ENCODE measurements at places on chromosomes 12 and 14.

- no peak for DNase-seq
Measured at GRCh38 chr12:97293541-97293940, 169.1 kb upstream of the RMST start.

GRCh38 chr12:104121001-104121400 is 17.0 kb downstream of the NFYB start:
- DNase-seq: no peak

- DNase-seq: no peak
Measured at GRCh38 chr12:11500861-11501230, 105.5 kb upstream of the PRB2 start.

GRCh38 chr12:130127532-130127911 is 34.7 kb upstream of the FZD10 start:
- DNase-seq: no peak

GRCh38 chr14:53531156-53531555 is 378.0 kb upstream of the DDHD1 start:
- no peak for DNase-seq

DNA sequence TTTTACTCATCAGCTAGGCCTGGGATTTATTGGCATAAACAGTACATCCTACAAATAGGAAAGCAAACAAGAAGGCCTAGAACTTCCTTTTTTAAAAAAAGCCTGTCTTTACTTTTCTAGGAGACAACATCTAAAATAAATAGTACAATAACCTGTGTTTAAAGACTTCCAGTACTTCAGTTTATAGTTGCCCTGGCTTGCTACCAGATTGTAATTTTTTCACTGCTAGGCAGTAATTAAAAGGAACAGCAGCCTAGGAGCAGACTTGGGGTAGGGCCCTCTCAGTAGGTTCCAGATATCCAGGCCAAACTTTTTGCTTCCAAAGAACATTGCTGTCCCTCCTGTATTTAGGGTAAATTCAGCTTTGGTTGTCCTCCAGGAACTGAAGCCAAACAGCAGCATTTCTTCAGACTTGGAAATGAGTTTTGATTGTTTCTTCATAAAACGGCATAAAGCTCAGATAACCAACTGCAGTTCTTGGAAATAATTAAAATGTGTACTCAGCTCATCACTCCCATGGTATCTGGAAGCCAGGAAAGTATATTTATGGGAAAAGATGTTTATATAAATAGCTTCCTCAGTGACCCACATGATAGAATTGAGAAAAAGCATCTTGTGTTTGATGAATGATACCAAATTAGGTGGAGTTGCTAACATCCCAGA is 61.7 kb downstream of the PPP1R36 start:
- no peak for DNase-seq

GRCh38 chr12:105221583-105222283 is 14.2 kb downstream of the APPL2 start:
- DNase-seq: no peak

DNA sequence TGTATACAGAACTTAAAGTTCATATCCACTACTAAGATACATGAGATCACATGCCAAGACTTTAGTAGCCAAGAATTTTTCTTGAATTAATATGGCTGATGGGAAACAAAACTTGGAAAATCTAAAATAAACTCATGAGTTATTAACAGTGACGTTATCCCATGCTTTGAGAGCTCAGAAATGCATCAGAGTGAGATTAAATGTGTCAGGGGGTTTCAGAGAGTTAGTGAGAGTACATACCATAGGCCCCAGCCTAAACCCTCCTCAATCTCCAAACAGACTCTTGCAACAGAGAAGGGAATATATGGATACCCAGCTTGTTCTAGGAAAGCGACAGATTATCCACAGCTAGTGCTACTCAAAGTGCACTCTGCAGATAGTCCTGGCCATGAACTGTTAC is 19.3 kb downstream of the SLC35F4 start:
- no peak for DNase-seq

DNA sequence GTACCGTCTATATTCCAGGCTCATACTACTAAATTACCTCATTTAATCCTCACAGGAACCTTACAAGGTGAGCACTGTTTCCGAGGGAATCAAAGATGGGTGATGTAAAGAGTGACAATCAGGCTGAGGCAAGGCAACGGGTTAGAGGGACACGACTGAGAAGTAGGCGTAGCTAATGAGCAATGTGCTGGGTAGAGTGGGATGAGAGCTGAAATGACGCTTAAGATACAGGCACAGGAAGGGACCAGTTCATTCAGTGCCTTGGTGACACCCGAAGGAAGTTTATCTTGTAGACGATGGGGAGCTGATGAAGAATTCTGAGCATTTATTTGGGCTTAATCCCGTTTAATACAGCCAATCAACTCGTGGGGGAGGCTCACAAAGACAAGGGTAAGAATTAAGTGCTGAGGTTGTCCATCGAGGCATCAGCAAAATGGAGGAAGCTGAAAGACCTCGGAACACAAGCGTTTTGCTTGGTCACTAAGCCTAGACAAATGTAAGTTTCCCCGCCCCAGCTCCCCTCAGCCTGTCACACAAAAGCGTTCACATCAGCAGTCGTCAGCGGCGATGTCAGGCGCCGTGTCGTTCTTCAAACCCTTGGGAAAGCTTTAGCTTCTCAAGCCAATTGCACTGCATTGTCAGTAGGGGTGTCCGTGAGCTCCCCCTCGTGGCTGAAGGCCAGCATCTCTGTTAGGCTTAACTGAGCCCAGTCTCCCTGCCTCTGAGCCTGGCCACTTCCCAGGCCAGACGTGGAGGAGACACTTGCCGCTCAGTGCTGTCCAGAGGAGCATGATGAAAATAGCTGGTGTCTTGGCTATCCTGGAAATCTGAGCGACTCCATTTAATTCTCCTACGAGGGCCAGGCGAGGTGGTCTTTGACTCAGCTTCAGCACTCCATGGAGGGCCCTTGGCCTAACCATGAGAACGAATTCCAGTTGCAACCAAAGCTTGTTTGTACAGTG is 288.5 kb upstream of the G2E3 start:
- peak; percentile 49 for DNase-seq

GRCh38 chr12:108853981-108854446 is 3.4 kb downstream of the SSH1 start:
- DNase-seq: no peak

- DNase-seq: no peak
Measured at GRCh38 chr12:5505116-5505515, 73.2 kb downstream of the NTF3 start.

GRCh38 chr14:94163796-94164195 is 10.3 kb upstream of the PPP4R4 start:
- no peak for DNase-seq

DNA sequence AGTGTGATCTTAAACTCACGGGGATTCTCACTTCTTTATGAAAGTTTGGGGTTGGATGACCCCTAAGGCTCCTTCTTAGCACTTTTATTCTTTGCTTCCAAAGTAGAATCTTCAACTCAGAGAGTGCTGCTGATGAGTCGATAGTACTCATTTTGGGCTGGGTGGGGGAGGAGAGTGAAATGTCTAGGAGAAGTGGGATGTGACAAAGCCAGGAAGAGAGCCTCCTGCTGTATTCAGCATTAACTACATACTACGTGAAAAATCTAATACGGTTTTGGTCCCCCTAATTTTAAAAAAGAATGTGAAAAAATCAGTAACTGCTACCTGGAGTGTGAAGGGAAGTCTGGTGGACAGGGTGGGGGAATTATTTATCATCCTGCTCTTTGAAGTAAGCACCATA is 148.3 kb downstream of the SAMD4A start:
- DNase-seq: no peak

DNA sequence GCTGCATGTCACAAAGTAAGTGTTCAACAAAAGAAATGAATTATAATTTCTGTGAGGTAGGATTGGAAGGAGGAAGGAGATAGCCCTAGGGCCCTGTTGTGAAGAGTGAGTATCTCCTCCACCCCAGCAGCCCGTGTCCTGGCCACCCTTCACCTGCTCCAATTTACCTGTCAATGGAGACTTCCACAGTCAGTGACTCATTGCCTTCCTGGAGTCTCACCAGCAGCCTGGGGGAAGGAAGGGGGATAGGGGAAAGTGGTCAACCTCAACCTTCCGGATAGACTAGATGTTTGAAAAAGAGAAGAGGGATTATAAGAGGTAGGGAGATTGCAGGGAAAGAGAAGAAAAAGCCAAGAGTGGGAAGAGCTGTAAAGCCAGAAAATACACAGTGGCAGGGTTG is 9.2 kb downstream of the STAT2 start:
- DNase-seq: no peak

GRCh38 chr14:102588821-102589220 is 3.6 kb upstream of the RCOR1 start:
- DNase-seq: no peak

- DNase-seq: no peak
Measured at GRCh38 chr12:27998170-27998569, 25.6 kb upstream of the PTHLH start.

DNA sequence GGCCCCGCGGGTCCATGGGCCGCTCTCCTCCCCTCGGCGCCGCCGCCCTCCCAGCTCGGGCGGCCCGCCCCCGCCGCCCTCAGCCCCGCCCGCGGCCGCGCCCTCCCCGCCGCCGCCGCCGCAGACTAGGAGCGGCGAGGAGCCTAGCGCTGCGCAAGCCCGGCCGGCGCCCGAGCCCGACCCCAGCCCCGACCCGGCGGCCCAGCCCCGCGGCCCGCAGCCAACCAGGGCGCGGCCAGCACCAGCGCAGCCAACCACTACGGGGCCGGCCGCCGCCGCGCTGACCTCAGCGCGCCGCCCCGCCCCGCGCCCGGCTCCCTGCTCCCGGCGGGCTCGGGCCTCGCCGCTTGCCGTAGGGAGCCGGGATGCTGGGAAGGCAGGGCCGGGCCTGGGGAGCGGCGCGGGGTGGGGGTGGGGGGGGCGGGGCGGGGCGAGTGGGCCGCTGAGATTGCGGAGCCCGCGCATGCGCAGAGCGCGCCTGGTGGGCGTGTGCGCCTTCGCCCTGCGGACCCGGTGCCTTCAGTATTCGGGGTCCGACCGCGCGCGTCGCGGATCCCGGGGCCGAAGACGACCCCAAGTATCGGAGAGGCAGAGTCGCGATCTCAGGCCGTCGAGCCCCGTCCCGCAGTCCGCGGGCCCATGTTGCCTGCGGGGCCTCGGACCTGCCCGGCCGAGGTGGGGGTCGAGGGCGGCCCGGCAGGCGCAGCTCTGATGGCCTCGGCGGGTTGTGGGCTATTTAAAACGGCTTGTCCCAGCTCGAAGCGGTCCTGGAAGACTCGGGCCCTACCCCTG is at the start of gene CDC42BPB:
Gene CDC42BPB (minus strand): TSS at position 178 of the 792 bp plus-strand sequence. CDS start 376 bp downstream, outside the sequence.
- peak; percentile 54 for DNase-seq

DNA sequence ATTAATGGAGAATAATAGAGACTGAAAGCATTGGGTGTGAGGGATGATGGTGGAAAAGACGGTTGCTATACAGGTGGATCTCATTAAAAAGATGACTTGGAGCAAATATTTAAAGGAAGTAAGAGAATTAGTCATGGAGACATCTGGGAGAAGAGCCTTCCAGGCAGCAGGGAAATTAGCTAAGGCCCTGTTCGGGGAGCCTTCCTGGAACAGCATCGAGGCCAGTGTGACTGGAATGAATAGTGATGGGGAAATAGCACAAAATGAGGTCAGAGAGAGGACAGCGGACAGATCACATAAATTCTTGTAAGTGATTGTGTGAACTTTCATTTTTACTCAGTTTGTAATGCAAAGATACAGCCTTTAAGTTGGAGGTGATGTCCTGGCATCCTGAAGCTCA is 842.3 kb downstream of the SLC6A15 start:
- no peak for DNase-seq

GRCh38 chr12:54932691-54933090 is 51.9 kb downstream of the TESPA1 start:
- DNase-seq: no peak

GRCh38 chr12:26130728-26131127 is 5.9 kb upstream of the BHLHE41 start:
- DNase-seq: no peak

DNA sequence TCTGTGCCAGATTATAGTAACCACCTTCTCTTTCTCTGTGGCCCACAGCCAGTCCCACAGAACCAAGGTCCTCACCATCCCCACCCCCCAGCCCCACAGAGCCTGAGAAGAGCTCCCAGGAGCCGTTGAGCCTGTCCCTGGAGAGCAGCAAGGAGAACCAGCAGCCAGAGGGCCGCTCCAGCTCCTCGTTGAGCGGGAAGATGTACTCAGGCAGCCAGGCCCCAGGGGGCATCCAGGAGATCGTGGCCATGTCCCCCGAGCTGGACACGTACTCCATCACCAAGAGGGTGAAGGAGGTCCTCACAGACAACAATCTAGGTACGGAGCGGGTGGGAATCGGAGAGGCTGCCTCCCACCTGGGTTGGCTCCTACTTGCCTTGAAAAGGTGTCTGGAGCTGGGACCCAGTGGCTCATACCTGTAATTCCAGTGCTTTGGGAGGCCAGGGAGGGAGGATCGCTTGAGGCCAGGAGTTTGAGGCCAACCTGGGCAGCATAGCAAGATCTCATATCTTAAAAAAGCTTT is 34.4 kb downstream of the PHETA1 start:
- DNase-seq: no peak

GRCh38 chr14:20427231-20428009 is 8.5 kb downstream of the KLHL33 start:
- peak; percentile 43 for DNase-seq

- peak; percentile 65 for DNase-seq
Measured at GRCh38 chr12:54439521-54440255, 20.6 kb upstream of the ITGA5 start.

DNA sequence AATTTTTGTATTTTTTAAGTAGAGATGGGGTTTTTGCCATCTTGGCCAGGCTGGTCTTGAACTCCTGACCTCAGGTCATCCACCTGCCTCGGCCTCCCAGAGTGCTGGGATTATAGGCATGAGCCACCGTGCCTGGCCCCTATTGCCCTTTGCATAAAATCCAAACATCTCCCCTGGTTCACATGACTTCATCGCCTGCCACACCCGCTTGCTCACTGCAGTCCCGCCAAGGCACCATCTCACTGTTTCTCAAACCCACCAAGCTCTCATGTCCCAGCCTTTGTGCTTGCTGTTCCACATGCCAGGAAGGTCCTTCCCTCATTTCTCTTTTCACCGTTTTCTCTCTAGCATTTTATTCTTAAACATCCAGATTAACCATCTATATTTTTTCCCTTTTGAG is 9.7 kb downstream of the RHOF start:
- DNase-seq: no peak

- no peak for DNase-seq
Measured at GRCh38 chr14:54933006-54933405, 30.4 kb upstream of the GCH1 start.

- no peak for DNase-seq
Measured at GRCh38 chr12:108438667-108439066, 76.4 kb upstream of the FICD start.

GRCh38 chr12:113403435-113404415 is at the start of gene SDS:
SDS (minus strand) TSS chr12:113403887; CDS start chr12:113399708, 4,179 bp downstream.
- DNase-seq: no peak

DNA sequence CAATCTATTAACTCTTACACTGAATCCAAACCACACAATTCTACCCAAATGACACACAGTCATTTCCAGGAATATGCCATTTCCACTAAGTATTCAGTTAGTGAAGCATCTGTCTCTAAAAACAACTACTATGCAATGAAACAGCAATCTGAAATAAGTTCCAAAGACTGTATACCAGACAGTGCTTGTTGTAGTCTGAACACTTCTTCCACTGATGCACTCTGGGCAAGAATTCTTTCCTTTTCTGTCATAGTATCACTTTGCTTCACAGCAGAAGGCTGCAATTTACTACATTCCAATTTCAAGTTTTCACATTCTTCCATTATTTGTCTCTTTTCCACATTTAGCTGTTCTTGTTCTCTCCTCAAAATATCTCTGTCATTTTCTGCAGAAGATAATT is 25.8 kb downstream of the TRIP11 start:
- DNase-seq: no peak

Data from CD8-positive, alpha-beta T cell (primary cell).